ENCODE measurements at places on chromosomes 16 and 17. TPM values are rescaled to one million over a fixed set of nuclear protein-coding genes. Genes with fewer than 3 reads are reported as not detected.

The RPTOR gene
- total RNA-seq: 37.1 TPM

The SSTR5 gene
- not detected for total RNA-seq

The FBXW10B gene
- not detected for total RNA-seq

The GLOD4 gene
- total RNA-seq: 51.3 TPM

The CMTM2 gene
- not detected for total RNA-seq

DNA sequence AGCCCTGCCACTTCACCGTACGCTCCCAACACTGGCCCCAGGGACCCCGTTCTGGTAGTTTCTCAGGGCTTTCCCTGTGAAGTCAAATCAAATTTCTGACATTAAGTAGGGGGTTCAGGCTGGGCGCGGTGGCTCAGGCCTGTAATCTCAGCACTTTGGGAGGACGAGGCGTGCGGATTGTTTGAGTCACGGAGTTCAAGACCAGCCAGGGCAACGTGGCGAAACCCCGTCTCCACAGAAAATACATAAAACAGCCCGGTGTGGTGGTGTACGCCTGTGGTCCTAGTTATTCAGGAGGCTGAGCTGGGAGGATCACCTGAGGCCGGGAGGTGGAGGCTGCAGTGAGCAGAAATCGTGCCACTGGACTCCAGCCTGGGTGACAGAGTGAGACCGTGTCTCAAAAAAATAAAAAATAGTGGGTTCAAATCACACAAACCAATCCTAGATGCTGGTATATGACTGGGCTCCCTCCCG lies 632 bp downstream of the CYBC1 start:
- no peak for DNase-seq

GRCh38 chr17:12680407-12680897 lies 14.8 kb downstream of the MYOCD start:
- no peak for DNase-seq

GRCh38 chr17:27612160-27612770 lies 18.7 kb upstream of the LGALS9 start:
- DNase-seq: no peak

DNA sequence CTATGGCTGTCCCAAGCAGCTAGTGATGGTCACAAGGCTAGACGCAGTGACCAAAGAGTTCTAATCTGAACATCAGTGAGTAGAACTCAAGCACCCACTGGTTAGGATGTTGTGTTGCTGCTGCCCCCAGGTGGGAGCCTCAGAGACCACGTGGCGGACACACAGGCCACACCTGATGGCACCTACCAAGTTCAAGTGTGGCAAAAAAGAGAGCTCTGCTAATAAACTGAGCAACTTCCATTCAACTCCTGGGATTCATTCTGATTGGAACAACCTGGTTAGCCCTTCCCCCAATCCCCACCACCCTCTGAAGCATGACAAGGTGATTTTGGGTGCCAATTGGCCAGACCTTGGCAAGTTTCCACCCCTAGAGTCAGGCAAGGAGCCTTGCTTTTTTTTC lies 3.5 kb upstream of the LCMT1 start:
- DNase-seq: no peak

DNA sequence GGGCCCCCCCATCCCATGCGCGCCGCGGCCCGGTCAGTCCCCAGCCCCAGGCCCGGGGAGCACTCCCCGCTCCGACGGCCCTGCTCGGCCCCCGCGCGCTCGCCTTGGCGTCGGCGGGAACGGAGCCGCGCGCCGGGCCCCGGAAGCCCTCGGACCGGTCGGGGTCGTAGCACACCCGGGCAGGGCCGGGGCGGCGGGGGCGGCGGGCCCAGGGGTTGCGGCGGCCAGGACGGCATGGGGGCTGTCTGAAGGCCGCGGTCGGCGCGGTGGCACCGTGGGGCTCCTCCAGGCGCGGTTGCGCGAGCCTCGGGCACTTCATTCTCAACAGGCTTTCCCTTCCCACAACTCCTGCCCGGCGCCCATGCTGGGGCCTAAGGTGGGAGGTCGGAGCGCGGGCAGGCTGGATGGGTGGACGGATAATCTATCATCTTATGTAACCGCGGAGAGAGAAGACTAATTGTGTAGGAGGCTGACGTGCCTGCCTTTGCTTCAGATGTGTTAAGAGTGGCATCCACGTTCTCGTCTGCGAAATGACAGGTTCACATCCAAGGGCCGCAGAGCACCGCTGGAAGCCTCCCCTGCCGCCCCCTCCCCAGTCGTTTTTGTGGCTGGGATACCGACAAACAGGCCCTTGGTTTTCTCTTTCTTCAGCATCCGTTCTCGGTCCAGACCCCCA lies 708 bp downstream of the BAIAP2 start:
- DNase-seq: no peak

GRCh38 chr16:19073344-19073743 lies 5.9 kb downstream of the COQ7 start:
- DNase-seq: no peak

DNA sequence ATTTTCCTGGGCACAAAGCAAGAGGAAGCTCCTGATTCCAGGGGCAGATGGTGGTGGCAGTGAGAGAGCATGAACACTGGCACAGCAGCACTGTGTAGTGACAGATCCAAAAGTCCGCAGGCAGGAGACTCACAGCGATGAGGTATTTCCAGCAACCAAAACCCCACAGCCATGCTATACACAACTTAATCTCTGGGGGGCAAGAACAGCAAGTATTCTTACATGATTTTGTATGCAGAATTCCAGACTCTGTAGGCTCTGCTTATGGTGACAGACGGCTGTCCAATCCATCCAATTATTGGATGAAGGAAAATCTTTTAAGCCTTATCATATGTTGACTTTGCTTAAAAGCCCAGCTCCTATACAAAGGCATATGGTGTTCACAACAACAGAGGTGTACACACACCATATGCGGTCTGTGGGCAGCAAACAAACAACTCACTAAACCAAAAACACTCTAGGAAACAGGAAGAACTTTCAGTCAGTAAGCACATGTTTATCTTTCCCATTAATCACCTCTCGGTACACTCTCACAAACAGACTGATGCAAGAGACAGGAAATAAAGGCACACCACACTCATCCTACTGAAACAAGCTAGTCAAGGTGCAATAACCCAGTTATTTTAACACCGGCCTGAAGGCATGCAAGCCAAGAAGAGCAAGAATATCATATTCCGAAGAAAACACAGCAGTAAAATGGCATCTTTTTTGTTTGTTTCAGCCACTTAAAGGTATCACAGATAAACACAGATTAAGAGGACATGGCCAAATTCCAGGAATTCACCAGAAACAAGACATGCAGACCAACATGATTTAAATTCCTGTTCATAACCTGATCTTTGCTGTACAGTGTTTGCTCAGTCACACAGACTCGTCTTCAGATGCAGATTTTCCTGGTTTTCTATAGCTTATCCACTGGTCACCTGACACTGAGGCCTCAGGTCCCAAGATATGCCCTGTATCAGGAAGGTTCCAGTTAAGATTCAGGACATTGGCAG lies 47.8 kb downstream of the ERN1 start:
- no peak for DNase-seq

GRCh38 chr17:8147141-8147804 lies 4.9 kb downstream of the PER1 start:
- DNase-seq: no peak

- DNase-seq: no peak
Observed at GRCh38 chr16:12539185-12539929, 264.3 kb downstream of the CPPED1 start.

GRCh38 chr16:11078812-11079459 lies 134.6 kb downstream of the CLEC16A start:
- no peak for DNase-seq

GRCh38 chr16:84508502-84508901 lies 4.0 kb upstream of the MEAK7 start:
- DNase-seq: no peak
